ENCODE measurements at places on chromosomes 6 and 20. TPM values are rescaled to one million over a fixed set of nuclear protein-coding genes. Genes with fewer than 3 reads are reported as not detected.

DNA sequence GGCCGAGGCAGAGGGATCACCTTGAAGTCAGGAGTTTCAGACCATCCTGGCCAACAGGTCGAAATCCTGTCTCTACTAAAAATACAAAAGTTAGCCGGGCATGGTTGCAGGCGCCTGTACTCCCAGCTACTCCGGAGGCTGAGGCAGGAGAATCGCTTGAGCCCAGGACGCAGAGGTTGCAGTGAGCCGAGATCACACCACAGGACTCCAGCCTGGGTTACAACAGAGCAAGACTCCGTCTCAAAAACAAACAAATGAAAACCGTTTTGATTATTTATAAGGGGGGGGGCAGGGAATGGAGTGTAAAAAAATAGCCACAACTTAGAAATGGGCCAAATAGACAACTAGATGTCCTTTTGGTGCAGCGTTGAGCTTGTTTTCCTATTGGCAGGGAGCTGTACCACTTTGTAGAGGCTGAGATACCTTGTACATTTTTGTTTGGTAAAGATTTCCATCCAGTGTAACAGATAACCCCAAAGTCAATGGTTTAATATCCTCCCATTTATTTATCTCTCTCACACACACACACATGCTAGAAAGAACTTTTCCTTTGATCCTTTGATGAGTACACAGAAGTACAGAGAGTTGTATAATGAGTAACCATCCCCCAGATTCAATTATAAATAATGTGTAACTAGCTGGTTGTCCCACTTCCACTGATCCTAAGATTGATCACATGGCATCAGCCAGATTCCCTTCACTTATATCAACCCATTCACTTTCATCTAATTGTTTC is 477.5 kb downstream of the PRKN start:
- H3K4me1 ChIP-seq = no peaks in the 10 kb centered on the region
- no peak overlapping the region for H3K4me3 ChIP-seq
- H3K36me3 ChIP-seq = no peaks in the 10 kb centered on the region
- no peak overlapping the region for H3K27ac ChIP-seq

DNA sequence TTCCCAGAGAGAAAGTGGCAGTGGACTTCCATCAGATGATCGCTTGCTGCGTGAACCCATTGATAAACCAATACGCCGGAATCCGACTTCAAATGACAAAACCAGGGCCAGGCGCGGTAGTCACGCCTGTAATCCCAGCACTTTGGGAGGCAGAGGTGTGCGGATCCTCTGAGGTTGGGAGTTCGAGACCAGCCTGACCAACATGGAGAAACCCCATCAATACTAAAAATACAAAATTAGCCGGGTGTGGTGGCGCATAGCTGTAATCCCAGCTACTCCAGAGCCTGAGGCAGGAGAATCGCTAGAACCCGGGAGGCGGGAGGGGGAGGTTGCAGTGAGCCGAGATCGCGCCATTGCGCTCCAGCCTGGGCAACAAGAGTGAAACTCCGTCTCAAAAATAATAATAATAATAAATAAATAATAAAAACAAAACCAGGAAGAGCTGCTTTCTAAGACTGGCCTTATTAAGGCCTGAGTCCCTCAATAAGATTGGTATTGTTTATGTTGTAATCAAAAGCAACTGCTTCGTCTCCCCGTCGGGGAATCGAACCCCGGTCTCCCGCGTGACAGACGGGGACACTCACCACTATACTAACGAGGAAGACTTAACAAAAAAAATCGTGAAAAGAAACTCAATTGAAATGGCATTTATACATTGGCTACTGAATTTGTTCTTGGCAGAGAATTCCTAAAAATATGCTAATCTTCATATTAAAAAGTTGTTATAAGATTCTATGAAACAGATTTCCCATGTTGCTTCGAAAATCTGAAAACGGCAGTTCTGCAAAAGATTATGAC is 110.2 kb upstream of the ZNF184 start:
- no peak for DNase-seq
- H3K27me3 ChIP-seq = peaks cover 14% of the 10 kb centered on the region
- H3K4me3 ChIP-seq = no peak overlapping the region
- no peaks in the 10 kb centered on the region for H3K4me1 ChIP-seq
- H3K27ac ChIP-seq = no peak overlapping the region

DNA sequence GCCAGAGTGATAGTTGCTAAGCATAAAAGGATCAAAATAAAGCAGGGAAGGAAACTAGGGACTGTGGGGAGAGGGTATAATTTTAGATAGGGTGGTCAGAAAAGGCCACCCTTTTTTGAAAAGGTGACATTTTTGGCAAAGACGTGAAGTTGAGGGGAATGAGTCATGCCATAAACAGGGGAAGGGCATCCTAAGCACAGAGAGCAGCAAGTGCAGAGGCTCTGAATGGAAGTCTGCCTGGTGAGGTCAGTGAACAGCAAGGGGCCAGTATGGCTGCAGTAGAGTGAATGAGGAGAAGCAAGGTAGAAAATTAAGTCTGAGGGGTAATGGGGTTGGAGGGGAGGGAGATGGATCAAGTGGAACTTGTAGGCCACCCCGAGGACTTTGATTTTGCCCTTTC is 2.4 kb downstream of the KLC4 start:
- no peaks in the 10 kb centered on the region for H3K36me3 ChIP-seq
- H3K27me3 ChIP-seq = no peaks in the 10 kb centered on the region
- H3K4me3 ChIP-seq = no peak overlapping the region
- H3K27ac ChIP-seq = no peak overlapping the region
- no peak for DNase-seq

GRCh38 chr20:62815066-62815991 is 1.5 kb upstream of the COL9A3 start:
- no peak for DNase-seq
- H3K36me3 ChIP-seq = peaks cover 25% of the 10 kb centered on the region
- H3K27me3 ChIP-seq = no peaks in the 10 kb centered on the region

GRCh38 chr6:139764498-139764986 is 390.1 kb upstream of the CITED2 start:
- H3K4me3 ChIP-seq = no peak overlapping the region
- H3K27ac ChIP-seq = no peak overlapping the region
- DNase-seq = no peak
- no peaks in the 10 kb centered on the region for H3K36me3 ChIP-seq
- no peaks in the 10 kb centered on the region for H3K27me3 ChIP-seq

- no peak for DNase-seq
- H3K27ac ChIP-seq = no peak overlapping the region
- H3K36me3 ChIP-seq = no peaks in the 10 kb centered on the region
- no peaks in the 10 kb centered on the region for H3K4me1 ChIP-seq
- H3K4me3 ChIP-seq = no peak overlapping the region
- H3K27me3 ChIP-seq = no peaks in the 10 kb centered on the region
Observed at GRCh38 chr6:53979468-53980067, 131.7 kb upstream of the MLIP start.

- peak; percentile 41 for DNase-seq
- no peaks in the 10 kb centered on the region for H3K4me1 ChIP-seq
- no peak overlapping the region for H3K4me3 ChIP-seq
- H3K27me3 ChIP-seq = no peaks in the 10 kb centered on the region
- H3K27ac ChIP-seq = no peak overlapping the region
Observed at GRCh38 chr6:170034294-170034693, 256.6 kb downstream of the DLL1 start.

- H3K27me3 ChIP-seq = no peaks in the 10 kb centered on the region
- H3K36me3 ChIP-seq = no peaks in the 10 kb centered on the region
Observed at GRCh38 chr6:4352731-4353130, 217.4 kb upstream of the ECI2 start.

Gene WFDC5
- not detected for polyA plus RNA-seq

Gene POU3F2
- polyA plus RNA-seq = not detected

Gene CLPSL2
- polyA plus RNA-seq = 0.61 TPM

All from pancreas (tissue), 10 donors.